Lower lobe of right lung (tissue), 2 donors: ENCODE measurements at places on chromosomes 1 and 21.

- DNase-seq = no peak
These were observed 3.7 kb downstream of the CEP350 start for GRCh38 chr1:179958359-179958758.

GRCh38 chr1:14974361-14974760, 179.2 kb upstream of the TMEM51 start:
- DNase-seq = no peak

GRCh38 chr1:85836736-85837135, 128.5 kb upstream of the ZNHIT6 start:
- DNase-seq = no peak

DNA sequence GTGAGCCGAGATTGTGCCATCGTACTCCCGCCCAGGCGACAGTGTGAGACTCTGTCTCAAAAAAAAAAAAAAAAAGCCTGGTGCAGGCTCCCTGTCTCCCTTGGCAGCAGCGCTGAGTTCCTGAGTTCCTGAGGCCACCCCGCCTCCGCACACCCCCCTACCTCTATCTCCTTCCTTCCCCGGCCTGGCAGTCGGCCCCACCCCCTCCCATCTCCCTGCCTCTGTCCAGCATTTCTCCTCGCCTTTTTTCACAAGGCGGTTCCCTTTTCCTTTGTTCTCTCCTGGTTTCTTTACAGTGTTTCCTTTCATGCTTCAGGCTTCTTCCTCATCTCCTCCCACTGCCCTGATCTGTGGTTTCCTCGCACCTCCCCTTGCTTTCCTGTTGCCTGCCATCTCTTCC, 2.7 kb downstream of the RORC start:
- peak; percentile 65 for DNase-seq

GRCh38 chr1:7582460-7582972, 188.6 kb upstream of the VAMP3 start:
- DNase-seq = no peak

DNA sequence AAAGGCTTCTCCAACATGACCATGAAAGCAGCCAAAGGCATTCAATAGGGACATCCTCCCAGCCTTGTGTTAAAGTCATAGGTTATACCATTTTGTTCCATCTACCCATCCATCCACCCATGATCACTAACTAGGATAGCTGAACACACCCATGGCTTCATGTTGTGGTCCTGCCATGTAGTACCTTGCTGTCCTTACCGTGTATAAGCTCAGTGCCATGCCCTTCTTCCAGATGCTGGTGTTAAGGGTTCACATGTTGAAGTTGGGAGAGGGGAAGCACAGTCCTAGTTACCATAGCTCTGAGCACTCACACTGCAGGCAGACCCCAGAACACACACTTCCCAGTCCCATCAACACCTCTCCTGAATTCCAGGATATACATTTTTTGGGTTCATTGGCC, 51.5 kb downstream of the ATP5PO start:
- no peak for DNase-seq
